ENCODE measurements at places on chromosomes 3 and 15.

DNA sequence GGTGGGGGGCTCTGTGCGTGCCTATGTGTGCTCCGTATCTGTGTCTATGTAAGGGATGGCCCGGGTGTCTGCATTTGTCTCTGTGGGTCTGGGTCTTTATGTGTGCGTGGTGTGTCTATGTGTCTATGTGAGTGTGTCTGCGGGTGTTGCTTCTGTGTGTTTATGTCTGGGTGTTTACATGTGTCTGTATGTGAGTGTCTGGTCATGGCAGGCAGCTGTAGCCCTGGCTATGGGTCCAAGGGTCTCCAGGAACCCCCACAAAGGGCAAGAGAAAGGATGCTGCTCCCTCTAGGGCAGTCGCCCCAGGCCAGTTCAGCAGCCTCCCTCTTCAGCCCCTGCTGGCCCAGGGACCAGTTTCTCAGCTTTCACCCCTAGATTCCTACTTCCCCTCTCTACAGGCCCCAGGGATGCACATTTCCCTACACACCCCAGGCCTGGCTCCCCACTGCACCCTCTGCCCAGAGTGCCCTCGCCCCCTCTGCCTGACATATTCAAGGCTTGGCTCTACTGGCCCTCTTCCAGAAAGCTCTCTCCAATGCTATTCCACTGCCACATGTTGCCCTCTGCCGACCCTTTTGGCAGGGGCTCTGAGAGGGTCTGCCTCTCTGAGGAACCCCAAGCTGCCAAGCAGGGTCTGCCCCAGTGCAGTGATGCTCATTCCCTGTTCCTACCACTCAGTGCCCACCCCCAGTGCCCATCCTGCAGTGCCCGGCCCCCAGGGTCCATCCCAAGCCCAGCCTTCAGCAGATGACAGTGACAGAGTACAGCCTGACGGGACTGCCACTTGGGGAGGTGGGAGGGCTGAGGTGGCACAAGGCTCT lies 1.0 kb upstream of the MYL3 start:
- DNase-seq: no peak

- DNase-seq: no peak
Measured at GRCh38 chr15:60673918-60674558, 195.1 kb upstream of the ICE2 start.

- no peak for DNase-seq
Measured at GRCh38 chr15:92687746-92688145, 32.2 kb upstream of the FAM174B start.

DNA sequence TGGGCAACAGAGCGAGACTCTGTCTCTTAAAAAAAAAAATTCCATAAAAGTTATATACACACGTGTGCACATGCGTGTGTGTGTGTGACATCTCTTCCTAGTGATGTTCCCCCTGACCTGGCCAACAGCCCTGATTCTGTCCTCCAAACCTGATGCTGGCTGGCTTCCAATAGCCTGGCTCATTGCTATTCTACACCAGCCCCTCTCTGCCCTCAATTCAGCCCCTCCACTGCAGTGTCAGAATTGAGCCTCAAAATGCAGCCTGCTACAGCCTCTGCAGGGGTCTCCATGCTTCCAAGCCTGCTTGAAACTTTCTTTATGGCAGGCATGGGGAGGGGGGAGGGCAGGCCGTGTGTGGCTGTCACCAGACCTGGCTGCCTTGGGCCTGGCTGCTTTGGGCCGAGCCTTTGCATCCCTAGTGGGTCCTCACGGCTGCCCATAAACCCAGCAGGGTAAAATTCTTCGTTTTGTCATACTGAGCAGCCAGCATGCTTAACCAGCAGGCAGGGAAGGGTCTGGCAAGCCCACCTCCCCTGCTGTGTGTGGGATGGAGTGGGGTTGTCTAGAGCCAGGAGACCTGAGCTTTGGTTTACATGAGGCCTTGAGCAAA lies 22.7 kb upstream of the DOCK3 start:
- DNase-seq: no peak

All from NCI-H510A (cell line).